ENCODE measurements at places on chromosomes 4 and X. TPM values are rescaled to one million over a fixed set of nuclear protein-coding genes. Genes with fewer than 3 reads are reported as not detected.

The GLRB gene
- 0.94 TPM for total RNA-seq

The NFXL1 gene
- 3.7 TPM for total RNA-seq

The DCAF8L2 gene
- total RNA-seq, result not detected

The POU4F2 gene
- total RNA-seq, result not detected

The TCEAL5 gene
- total RNA-seq, result not detected

The THAP6 gene
- total RNA-seq, result 4.9 TPM

The ZNF711 gene
- total RNA-seq, result 0.13 TPM

The STPG2 gene
- total RNA-seq, result 0.84 TPM

The XAGE1A gene
- not detected for total RNA-seq

The HAND2 gene
- total RNA-seq, result not detected

The ASB12 gene
- total RNA-seq, result not detected

The PF4V1 gene
- not detected for total RNA-seq

The TMPRSS11F gene
- not detected for total RNA-seq

The PDLIM3 gene
- total RNA-seq, result 35.4 TPM

The TXK gene
- 1.4 TPM for total RNA-seq

The JAKMIP1 gene
- total RNA-seq, result not detected

The BEX5 gene
- total RNA-seq, result 3.5 TPM

The ADGRG4 gene
- 0.10 TPM for total RNA-seq

The REPS2 gene
- total RNA-seq, result 1.00 TPM

The SULT1B1 gene
- total RNA-seq, result 3.7 TPM

The BST1 gene
- total RNA-seq, result 61.7 TPM

The GASK1B gene
- 39.0 TPM for total RNA-seq
